ENCODE measurements at places on chromosomes 16 and 17.

DNA sequence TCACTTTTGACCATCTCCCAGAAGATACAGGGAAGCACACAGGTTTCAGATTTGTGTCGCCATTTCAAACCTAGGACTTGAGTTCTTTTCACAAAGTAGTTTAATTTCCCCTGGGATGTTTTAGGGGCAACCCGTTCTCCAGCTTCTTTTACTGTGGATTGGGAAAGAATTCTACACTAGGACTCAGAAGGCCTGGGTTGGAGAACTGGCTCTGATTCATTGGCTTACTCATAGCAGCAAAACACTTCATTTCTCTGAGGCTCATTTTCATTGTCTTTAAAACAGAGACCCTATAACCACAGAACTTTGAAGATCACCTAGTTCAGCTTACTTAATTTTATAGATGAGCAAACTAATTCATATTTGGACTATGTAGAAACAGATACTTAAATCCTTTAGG lies 175.9 kb upstream of the SALL1 start:
- DNase-seq: no peak

- peak; percentile 16 for DNase-seq
Measured at GRCh38 chr17:39979893-39980350, 685 bp upstream of the PSMD3 start.

DNA sequence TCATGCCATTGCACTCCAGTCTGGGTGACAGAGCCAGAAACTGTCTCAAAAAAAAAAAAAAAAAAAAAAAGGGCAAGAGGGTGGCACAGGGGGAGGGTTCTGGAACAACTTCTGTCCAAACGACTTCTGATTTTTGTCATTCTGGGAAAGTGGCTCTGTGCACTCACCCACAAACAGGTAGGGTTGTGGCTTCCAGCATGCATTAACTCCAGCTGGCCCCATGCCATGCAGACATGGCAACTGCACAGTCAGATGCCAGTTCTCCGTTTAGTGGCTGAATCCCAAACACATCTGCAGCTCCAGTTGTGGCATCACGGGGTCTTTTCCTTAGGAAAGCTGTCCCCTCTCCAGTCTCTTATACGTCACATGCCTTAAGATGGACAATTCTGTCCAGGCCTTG lies 30.3 kb downstream of the B4GALNT2 start:
- no peak for DNase-seq

DNA sequence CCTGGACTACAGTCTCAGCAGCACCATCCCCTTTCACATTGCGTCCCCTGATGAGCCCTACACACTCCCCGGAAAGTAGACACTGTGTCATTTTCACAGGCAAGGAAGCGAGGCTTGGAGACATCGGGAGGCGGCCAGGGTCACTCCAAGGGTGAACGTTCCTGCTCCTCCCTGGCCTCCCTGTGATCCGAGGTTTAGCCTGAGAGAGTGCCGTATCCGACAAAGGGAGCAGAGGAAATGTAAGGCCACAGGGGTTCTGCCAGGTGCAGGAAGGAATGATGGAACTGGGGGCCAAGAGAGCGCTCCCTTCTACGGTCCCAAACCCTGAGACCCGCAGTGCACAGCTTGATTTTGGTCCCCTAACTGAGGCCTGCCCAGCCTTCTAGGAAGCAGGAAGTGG lies 8.0 kb upstream of the PIK3R6 start:
- DNase-seq: no peak

GRCh38 chr17:17069849-17070248 lies 27.6 kb downstream of the MPRIP start:
- no peak for DNase-seq

All from CD4-positive, alpha-beta T cell treated with Interleukin-4 for 1 hour (primary cell).